NCI-H1092 (cell line): ENCODE measurements at places on chromosomes 12 and 14.

GRCh38 chr14:61812347-61813095 is 50.3 kb downstream of the SNAPC1 start:
- DNase-seq: no peak

GRCh38 chr12:54590978-54591591 is 2.6 kb upstream of the PPP1R1A start:
- DNase-seq: no peak

DNA sequence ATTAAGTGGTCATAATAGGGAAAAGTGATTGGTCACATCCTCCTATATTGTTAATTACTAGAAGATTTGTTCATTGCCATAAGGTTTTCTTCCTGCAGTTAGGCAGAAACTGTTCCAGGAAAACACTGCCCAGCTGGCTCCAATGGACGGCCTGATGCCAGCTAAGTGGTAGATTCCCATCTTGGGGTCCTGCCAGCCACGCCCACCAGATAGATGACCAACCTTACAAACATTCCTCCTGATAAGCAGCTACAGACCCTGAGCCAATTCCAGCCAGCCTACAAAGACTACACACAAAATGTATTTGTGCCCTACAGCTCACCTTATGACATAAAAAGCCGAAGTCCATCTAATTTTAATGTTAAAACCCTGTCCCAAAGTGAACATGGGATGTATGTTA is 685.9 kb upstream of the USP15 start:
- no peak for DNase-seq

DNA sequence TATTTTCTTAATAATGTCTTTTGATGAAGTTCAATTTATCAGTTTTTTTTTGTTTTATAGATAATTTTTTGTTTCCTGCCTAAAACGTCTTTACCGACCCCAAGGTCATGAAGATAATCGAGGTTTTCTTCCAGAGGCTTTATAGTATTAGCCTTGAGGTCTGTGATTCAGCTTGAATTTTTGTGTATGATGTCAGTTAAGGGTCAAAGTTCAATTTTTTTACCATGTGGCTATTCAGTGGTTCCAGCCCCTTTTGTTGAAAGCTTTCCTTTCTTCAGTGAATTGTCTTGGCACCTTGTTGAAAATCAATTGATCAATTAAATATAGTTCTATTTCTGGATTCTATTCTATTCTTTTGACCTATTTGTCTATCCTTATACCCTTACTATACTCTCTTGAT is 3.2 kb upstream of the MGST1 start:
- no peak for DNase-seq

- DNase-seq: no peak
Measured at GRCh38 chr12:130419116-130419515, 81.4 kb downstream of the PIWIL1 start.

DNA sequence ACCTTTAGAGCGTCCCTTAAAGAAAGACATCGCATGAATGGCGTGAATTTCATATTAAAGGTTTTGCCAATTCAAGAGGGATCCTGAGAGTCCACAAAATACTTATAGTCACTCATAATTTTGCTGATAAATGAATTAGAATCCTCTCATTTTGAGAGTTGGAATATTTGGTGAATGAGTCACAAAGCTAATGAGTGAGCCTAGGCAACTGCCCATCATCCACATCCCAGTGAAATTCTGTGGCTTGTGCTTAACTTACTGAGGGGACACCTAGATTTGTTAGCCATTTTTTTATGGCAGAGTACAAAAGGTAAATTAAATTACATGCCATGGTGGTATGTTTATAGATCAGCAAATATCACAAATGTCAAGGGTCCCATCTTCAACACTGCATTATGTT is 12.7 kb upstream of the NOXRED1 start:
- DNase-seq: no peak

GRCh38 chr12:105330283-105330930 is at the start of gene C12orf75:
TSS of gene C12orf75 (plus strand) at chr12:105330691. CDS start at chr12:105330892, 201 bp downstream.
- peak; percentile 72 for DNase-seq

DNA sequence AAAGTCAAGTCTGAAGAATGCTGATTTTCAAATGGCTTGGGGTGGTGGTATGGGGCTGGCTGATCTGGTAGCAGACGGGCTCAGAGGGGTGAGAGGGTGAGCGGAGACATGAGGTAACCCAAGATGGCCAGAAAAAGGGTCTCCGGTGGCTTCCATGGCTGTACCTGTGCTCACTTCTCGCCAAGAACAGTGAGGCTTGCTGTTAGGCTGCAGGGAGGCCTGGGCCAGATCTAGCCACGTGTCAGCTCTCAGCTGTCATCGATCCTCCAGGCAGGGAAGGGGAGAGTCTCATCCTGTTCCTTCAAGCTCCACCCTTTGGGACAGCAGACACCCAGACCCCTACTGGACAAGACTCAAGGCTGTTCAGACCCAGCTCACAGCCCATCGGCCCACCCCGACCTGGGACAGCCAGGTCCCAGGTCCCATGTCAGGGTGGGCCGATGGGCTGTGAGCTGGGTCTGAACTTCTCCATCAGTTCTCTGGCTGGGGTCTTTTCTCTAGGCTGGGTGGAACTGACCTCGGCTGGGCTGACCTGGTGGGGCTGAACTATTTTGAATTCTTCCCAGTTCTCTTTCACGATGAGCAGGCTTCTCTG is 9.0 kb downstream of the LRTM2 start:
- no peak for DNase-seq

- peak; percentile 79 for DNase-seq
Measured at GRCh38 chr14:91380610-91381371, 36.8 kb downstream of the CCDC88C start.

- DNase-seq: no peak
Measured at GRCh38 chr12:72148709-72149108, 123.5 kb upstream of the TRHDE start.

DNA sequence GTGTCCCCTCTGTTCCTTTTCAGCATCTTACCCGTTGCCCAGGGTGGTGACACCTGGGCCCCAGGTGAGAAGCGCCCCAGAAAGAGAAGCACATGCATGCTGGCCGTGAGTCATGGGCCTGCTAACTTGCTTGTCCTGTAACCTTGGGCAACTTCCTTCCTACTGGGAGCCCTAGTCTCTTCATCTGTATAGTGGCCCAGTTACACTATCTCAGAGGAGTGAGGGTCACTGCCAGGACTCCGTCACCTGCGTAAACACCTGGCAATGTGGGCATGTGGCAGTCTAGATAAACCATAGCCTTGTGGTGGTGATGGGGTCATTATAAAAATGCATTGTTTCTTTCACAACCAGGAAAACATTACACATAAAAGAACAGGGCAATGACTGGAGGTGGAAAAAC is 125.2 kb downstream of the SLC25A47 start:
- DNase-seq: no peak

- DNase-seq: no peak
Measured at GRCh38 chr12:109288571-109288970, 20.5 kb downstream of the FOXN4 start.

DNA sequence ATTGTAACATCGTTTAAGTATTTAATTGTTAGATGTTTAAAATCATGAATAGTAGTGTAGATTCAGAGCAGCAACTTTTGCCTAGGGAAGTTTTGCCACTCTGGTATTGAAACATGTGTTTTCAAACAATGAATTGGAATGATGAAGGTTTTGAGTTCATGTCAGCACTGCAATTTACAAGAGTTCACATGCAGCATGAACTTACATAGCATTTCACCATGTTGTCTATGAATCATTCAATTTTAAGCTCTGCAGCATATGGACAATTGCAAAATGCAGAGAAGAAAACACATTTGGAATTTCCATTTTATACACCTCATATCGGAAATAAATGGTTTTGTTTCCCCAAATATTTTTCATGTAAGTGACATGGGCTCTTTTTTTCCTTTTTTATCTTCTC is 170.7 kb upstream of the CDKN3 start:
- DNase-seq: no peak
